Stimulated activated CD8-positive, alpha-beta memory T cell treated with anti-CD3 and anti-CD28 coated beads, Interleukin-15, amount 100 ng/mL, for 1 hour (primary cell): ENCODE measurements at places on chromosomes 16 and 17.

DNA sequence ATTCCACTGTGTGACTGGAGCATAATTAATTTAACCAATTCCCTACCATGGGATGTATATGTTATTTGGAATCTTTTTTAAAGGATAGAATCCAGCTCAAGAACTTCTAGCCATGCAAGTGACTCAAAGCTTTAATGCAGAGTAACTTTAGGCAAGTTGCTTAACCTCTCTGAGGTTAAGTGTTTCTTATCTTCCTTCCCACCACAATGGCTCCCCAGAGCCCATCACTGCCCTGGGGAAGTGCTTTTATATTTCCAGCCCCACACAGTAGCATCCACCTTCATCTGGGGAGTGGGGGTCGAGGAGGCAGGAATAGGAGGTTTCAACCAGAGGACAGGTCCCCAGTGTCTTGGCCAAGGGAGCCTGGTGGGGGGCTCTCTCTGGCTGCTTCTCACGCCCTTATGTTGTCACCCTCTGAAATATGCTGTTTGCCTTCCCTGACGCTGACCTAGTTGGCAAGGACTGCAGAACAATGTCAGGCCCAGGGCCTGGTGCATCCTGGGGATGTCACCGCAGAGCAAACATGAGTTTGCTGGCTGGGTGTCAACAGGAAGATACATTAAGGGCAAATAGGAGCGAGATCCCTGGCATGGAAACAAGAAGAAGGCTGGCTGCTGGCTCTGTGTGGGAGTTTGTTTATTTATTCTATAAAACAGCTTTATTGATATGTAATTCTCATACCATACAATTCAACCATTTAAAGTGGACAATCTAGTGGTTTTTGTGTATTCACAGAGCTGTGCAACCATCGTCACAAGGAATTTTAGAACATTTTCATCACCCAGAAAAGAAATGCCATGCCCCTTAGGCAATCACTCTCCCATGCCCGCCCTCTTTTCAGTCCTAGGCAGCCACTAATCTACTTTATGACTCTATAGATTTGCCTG is 46.6 kb upstream of the WSB1 start:
- no peak for DNase-seq

DNA sequence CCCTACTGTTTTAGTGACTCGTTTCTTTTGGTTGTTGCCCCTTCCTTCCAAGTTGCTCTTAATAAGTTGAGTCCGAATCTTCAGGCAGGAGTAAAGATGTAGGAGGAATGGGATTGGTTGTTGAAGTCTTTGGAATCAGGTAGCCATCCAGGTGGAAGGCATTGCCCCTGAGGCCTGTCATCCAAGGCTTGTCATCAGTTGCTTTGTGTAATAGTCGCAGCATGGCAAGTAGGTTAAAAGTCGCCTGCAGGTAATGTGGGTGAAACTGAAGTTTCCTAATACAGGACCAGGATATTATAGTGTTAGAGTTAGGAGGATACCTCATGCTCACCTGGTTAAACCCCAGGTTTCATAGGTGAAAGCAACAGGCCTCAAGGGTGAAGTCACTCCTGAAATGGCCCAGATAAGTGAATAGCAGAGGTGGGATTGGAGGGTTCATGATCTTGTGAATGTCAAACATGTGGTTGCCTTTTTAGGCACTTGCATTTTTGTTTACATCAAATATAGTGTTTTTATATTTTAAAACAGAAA is 934 bp downstream of the PCTP start:
- DNase-seq: no peak

DNA sequence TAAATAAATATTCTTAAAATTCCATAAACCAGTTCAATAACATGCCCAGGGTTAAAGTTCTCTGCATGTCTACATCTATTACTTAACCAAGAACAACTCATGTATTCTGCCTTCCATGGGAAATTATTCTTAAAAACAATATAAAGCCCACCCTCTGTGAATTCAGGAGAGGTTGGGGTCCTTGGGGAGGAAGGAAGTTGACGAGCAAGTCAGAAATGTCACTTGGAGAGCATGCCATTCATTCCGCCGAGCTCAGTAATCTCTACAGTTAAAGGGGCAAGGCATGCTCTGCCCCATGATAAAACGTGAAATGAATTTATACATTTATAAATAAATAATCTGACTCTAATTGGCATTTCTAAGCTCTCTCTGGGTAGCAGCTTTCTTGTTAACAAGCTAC is 405.1 kb downstream of the TOX3 start:
- DNase-seq: no peak

DNA sequence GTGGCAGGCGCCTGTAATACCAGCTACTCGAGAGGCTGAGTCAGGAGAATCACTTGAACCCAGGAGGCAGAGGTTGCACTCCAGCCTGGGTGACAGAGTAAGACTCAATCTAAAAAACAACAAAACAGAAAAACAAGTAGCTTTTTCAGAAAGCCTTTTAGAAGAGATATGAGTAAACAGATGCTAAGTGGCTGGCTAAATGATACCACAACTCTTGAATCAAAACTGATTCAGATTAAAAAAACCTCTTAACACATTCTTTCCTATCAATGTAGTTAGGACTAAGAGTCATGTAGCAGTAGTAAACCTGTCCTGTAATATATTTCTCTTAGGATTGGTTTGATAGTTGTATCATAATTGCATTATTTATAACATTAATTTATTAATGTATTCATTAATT is 23.0 kb downstream of the PPM1D start:
- no peak for DNase-seq

GRCh38 chr17:40499551-40500189 is 1.8 kb downstream of the TNS4 start:
- DNase-seq: no peak
